ENCODE measurements at places on chromosomes 2 and 18.

DNA sequence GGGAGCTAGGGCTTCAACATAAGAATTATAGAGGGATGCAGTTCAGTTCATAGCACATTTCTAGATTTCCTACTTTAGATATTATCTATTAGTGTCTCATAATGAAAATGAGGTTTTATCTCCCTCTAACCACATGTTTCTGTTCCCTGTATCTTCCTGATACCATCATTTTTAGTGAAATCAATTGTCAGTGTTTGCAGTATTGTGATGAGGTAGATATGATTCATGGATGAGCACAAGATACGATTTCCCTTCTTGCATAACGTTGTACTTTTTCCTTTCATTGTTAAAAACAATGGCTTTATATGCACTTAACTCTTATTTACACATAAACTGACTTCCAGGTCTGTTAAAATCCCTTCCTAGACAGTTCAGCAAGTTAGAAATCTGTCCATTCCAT is 211.4 kb downstream of the ZBTB7C start:
- no peak for DNase-seq

DNA sequence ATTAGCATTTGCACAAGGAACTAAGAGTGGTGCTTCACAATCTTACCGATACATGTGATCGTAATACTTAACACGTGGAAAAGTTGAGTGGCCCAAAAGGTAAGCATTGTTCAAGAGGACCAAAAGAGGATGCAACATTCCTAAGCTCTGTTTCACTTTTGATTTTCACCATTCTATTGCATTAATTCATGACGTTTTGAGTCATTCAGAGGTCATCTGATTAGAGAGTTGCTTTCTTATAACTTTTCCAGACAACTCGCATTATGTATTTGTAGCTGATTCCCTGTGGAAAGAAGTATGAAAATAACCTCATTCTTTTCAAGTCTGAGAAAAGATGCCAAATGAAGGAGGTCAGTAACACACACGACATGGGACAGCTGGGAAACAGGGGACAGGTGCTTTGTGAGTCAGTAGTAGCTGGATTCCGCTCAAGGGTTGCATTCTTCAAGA is 344.4 kb downstream of the RND3 start:
- DNase-seq, result no peak

GRCh38 chr18:73283032-73283431 is 415.2 kb upstream of the NETO1 start:
- no peak for DNase-seq

DNA sequence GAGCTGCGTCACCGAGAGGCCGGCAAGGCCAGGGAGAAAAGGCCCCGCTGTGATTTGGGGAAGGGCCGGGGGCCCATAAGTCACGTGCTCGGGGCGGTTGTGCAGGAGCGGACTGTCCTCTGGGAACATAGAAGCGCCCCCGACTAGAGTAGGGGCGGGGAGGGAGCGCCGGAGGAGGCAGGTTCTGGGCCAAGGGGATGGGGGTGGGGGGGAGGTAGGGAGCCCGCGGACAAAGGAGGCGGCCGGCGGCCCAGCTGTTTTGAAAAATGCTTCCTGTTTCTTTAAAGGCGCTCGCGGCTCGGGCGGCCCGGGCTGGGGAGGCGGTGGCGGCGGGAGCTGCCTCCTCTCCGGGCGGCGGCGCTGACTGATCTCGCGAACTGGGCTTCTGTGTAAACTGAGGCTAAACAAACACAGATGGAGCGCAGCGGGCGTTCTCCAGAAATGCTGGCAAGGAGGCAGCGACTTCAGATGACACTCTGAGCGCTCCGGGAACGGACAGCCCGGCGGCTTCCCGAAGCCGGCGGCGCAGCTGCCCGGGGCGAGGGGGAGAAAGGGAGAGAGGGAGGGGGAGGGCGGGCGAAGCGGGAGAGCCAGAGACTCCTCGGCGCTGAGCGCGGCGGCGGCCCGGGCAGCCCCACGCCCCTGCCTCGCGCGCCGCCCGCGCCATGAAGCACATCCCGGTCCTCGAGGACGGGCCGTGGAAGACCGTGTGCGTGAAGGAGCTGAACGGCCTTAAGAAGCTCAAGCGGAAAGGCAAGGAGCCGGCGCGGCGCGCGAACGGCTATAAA is at the start of gene ATOH8:
ATOH8 (plus strand) TSS at position 467 of the 788 bp plus-strand sequence; CDS start at position 666, 199 bp downstream.
- no peak for DNase-seq

- no peak for DNase-seq
These were observed 275.9 kb downstream of the DCC start for GRCh38 chr18:52615943-52616342.

- DNase-seq, result no peak
These were observed 77.3 kb downstream of the FIGN start for GRCh38 chr2:163658556-163658955.

- peak; percentile 27 for DNase-seq
These were observed 151.4 kb upstream of the XPO1 start for GRCh38 chr2:61689568-61689967.

- DNase-seq, result no peak
These were observed 158.8 kb upstream of the FBXO11 start for GRCh38 chr2:48065096-48065495.

DNA sequence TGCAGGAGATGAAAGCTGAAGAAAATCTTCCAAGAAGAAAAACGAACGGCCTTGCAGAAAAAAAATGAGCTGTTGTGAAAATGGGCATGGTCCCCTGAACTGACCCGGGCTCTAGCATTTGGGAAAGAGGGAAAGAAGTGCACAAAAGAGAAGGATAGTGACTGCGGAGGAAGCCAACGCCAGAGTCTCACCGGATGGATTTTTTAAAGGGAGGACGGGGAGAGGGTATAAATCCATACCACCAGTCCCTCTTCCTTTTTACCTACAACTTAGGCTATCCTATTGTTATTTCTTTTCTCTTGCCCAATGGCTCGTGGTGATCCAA is 601 bp downstream of the WDR35 start:
- DNase-seq, result no peak

GRCh38 chr18:29174891-29175290 is 998.0 kb upstream of the CDH2 start:
- no peak for DNase-seq

DNA sequence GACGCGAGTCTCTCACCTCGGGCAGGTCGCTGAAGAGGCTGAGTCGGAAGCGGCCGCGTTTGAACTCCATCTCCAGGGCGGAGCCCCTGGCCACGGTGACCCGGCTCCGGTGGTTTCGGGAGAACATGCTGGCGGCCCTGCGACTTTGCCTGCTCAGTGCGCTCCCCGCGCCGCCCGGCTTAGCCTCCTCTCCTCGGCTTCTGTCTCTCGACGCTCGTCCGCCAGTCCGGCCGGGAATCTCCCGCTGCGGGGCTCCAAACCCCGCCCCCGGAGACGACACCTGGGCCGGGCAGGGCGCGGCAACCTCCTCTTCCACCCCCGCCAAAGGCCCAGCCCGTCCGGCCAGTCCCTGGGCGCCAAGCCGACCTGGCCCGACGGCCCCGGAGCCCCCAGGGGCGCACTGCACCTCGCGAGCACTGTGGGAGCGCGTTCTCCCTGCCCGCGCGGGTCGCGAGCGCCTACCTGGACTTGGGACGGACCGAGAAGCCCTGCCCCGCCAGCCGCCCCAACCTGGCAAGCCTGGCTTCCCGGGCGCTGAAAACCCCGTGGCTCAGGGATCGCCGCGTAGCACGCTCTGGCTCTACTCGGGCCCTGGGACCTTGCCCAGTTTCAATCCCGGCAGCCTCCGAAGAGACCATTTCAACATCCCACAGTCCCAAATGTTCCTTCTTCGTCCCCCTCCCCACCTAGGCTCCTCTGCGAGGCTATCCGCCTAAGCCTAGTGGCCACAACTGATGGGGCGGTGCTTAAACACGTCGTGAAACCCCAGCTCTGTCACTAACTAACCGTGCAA is at the start of gene RTKN:
RTKN (minus strand) TSS at position 248 of the 793 bp plus-strand sequence; CDS start at position 127, 121 bp downstream.
- DNase-seq, result no peak

DNA sequence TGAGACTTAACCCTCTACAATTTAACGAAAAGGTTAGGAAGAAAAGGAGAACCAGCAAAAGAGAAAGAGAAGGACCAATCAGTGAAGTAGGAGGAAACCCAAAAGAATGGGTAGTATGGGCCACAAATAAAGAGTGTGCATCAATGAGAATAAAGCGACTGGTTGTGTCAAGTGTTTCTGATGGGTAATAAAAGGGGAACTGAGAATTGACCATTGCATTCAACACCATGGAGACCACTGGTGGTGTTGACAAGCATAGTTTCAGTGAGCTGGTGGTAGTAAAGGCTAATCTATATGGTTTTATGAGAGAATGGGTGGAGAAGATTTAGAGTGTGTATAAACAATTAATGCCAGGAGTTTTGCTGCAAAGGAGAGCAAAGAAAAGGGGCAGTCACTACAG is 75.4 kb downstream of the CSRNP3 start:
- no peak for DNase-seq
